ENCODE measurements at places on chromosomes 1 and 21.

- DNase-seq: no peak
Measured at GRCh38 chr1:15249081-15249480, 2.1 kb downstream of the FHAD1 start.

DNA sequence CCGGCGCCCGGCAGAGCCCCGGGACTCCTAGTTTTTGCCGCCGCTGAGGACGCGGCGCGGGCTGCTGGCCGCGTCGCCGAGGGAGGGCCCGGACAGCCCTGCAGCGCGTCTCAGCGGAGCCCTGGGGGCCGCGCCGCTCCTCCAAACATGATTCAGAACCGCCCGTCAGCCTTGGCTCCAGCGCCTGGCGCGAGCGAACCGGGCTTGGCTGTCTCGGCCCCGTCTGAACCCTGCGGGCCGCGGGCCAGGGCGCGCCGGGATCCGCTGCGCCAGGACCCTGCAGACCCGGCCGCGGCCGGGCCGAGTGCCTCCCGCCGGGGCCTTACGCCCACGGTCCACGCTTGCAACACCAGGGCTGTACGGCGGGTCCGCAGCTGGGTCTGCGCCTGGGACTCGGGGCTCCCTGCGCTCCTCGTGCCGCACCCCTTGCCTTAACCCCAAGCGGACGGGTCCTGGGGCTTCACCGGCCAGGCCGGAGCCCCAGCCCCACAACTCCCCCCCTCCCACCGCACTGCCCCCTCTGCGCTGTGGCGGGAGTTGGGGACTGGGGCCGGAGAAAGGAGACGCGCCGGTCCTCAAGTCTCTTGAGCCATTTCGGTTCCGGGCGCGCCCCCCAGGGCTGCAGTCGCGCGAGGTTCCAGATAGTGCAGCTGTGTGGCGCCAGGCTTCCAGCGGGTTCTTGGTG is 48.4 kb upstream of the CD34 start:
- DNase-seq: no peak

DNA sequence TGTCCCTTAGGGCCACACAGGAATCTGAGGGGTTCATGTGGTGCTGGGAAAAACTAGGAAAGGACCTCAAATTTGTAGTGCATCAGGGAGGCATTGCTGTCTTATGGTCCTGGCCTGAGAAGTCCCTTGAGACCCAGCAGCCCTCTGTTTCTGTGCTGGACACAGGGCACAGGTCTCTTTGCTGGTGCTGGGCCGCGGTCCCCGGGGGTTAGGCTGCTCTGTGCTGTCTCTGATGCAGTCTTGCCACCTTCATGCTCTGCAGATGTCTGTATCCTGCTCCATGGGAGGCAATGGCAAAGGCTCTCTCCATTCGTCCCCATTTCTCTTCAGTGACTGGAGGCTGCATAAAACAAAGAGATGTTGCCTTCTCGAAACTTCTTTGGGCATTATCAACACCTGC is 13.0 kb downstream of the EDARADD start:
- no peak for DNase-seq

DNA sequence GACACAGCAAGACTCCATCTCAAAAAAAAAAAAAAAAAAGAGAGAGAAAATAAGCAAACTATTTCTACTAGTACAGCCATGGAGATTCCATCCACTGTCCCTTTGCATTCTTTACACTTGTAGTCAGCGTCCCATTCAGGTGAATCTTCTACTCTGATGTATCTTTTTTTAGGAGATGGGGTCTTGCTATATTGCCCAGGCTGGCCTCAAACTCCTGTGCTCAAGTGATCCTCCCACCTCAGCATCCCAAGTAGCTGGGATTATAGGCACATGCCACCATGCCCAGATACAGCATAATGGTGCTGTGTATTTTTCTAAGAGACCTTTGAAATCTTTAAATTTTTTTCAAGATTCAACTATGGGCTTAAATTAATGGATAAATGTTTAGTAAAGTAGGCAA is 8.1 kb upstream of the CENPL start:
- no peak for DNase-seq

DNA sequence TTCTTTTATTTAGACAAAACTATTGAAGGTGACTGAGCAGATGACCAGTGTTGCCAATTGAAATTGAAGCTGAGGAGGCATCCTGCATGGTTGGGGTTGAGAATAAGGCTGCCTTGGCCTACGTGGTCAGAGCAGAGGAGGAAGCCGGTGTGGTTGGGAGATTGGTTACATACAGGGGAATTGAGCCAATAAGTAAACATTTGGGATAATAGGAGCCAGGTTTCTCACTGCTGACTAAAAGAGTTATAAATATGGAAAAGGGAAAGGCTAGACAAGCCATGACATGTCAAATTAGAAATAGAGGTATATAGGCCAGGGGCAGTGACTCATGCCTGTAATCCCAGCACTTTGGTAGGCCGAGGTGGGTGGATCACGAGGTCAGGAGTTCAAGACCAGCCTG is 15.8 kb downstream of the SNX7 start:
- DNase-seq: no peak

- DNase-seq: no peak
Measured at GRCh38 chr1:13478692-13479091, 35.1 kb downstream of the LRRC38 start.

- DNase-seq: no peak
Measured at GRCh38 chr1:117308311-117308916, 58.8 kb upstream of the MAN1A2 start.

GRCh38 chr1:50422675-50422945 is 633 bp downstream of the DMRTA2 start:
- no peak for DNase-seq

- DNase-seq: no peak
Measured at GRCh38 chr1:218415726-218416125, 70.6 kb downstream of the TGFB2 start.

DNA sequence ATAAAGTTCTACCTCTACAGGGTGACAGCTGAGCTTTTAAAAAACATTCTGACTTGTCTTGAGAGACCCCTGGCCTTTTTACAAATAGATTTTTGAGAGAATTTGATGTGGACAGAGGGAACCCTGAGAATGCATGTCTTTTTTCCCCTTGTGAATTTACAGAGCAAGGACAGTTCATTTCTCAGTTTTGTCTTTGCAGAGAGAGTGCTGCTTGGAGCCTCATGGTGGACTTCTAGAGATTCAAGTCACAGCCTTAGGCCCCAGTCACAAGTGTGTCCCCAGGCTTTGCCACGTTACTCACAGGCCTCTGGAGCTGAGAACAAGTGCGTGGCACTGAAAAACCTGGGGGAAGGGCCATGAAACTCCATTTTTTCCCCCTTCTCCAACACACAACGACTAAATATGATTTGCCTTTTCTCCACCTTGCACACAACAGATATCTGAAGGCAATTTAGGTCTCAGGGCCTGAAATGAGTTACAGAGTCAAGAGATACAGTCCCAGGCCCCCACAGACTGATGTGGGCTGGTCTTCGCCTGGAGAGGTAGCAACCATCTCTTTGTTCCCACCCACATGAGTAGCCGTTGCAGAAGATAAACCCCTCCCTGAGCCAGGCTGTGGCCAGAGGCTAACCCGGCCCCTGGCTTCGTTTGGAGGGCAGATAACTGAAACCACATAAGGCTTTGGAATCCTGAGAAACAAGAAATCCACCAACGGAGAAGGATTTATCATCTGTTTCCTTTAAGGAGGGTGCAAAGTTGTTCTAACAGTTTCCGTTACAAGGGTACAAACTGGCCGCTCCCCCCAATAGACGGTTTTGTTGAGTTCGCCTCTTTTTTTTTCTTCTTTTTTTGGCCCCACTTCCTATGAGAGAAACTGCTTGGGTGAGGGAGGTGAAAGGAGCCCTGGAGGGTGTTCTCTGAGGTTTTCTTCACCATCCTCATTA is 1.0 kb upstream of the PIGV start:
- DNase-seq: no peak

GRCh38 chr1:190476321-190476720 is 1.3 kb downstream of the BRINP3 start:
- DNase-seq: no peak

- DNase-seq: no peak
Measured at GRCh38 chr1:23913212-23913880, at the start of gene CNR2. Gene CNR2 (minus strand): TSS chr1:23913362. CDS start chr1:23875617, 37,745 bp downstream.

- DNase-seq: no peak
Measured at GRCh38 chr1:66678146-66678545, 74.1 kb upstream of the DYNLT5 start.

GRCh38 chr1:17211377-17211776 is 6.4 kb downstream of the PADI1 start:
- no peak for DNase-seq

DNA sequence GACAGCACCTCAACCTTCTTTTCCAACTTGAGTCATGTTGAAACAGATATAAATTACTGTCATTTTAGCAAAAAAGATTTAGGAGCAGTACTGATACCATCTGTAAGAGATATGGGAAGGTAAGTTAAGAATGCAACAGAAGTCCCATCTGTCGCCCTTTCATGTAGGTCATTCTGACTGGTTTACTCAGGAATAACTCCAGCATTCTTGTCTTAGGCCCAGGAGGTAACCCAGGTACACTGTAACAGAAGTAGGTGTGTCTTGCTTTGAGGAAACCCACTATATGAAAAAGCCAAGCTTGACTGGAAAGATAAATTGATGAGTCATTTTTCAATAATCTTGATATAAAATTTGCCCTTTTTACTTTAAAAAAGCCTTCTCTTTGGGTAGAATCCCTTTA is 35.4 kb downstream of the PGM1 start:
- no peak for DNase-seq

- DNase-seq: no peak
Measured at GRCh38 chr1:48216313-48216712, 6.2 kb upstream of the SLC5A9 start.

- no peak for DNase-seq
Measured at GRCh38 chr1:8017495-8018197, 8.5 kb downstream of the ERRFI1 start.

- no peak for DNase-seq
Measured at GRCh38 chr21:46618738-46619379, 14.0 kb upstream of the S100B start.

DNA sequence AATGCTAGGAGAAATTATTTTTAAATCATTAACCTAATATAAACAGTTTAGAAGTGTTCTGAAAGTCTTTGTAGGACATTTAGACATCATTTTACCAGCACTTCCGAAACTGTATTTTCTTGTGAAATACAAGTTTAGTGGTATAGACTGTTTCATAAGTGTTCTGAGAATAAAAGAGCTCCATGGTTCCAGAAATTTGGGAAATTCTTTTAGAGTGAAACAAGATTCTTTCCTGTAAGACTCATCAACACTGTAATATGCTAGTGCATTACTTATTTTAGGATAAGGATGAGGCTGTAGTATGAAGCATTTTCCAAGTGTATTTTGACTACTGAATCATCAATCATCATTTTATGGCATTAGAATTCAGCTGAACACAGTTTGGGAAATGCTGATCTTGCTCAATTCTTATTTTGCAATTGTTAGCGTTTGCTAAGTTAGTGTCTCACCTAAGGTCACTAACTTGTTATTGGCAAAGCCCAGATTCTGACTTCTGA is 73.4 kb downstream of the CEP350 start:
- DNase-seq: no peak

DNA sequence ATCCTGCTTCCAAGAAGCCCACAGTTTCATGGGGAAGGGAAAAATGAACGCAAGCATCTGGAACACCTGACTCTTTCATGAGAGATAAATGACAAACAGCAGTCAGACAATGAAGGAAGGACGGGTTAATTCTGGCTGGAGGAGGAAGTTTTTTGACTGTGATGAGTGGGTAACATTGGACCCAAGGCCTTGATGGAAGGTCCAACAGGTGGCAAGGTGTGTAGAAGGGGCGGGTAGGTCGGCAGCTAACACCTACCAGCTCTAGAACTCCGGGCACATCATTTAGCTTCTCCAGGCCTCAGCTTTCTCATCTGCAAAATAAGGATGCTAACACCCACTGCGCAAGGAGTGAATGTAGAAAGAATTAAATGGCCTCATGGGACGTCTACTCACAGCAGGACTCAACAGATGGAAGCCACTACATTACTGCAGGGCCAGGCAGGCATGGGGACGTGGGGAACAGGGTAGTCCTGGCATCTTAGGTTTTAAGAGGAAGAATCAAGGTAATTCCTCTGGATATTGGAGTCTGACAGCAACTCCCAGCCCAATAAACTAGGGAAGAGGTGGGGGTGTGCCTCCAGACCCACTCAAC is 12.9 kb downstream of the GLIS1 start:
- no peak for DNase-seq

- DNase-seq: no peak
Measured at GRCh38 chr21:34009193-34009592, 64.2 kb upstream of the MRPS6 start.
